ENCODE measurements at places on chromosomes 2 and 18. TPM values are rescaled to one million over a fixed set of nuclear protein-coding genes. Genes with fewer than 3 reads are reported as not detected.

GRCh38 chr2:68700560-68700959, 34.1 kb upstream of the ARHGAP25 start:
- no peak overlapping the region for H3K4me3 ChIP-seq
- no peak overlapping the region for H3K27ac ChIP-seq
- H3K36me3 ChIP-seq: no peaks in the 10 kb centered on the region
- DNase-seq: no peak
- H3K4me1 ChIP-seq: no peaks in the 10 kb centered on the region

- H3K27me3 ChIP-seq: no peaks in the 10 kb centered on the region
- H3K4me3 ChIP-seq: no peak overlapping the region
- no peak for DNase-seq
- no peaks in the 10 kb centered on the region for H3K36me3 ChIP-seq
- H3K4me1 ChIP-seq: no peaks in the 10 kb centered on the region
Observed at GRCh38 chr2:192314800-192315481, 120.2 kb upstream of the TMEFF2 start.

GRCh38 chr2:31231571-31232302, 2.2 kb upstream of the EHD3 start:
- peaks cover 4% of the 10 kb centered on the region for H3K27me3 ChIP-seq
- no peak overlapping the region for H3K27ac ChIP-seq
- H3K4me3 ChIP-seq: no peak overlapping the region
- no peaks in the 10 kb centered on the region for H3K36me3 ChIP-seq
- H3K4me1 ChIP-seq: peaks cover 4% of the 10 kb centered on the region

DNA sequence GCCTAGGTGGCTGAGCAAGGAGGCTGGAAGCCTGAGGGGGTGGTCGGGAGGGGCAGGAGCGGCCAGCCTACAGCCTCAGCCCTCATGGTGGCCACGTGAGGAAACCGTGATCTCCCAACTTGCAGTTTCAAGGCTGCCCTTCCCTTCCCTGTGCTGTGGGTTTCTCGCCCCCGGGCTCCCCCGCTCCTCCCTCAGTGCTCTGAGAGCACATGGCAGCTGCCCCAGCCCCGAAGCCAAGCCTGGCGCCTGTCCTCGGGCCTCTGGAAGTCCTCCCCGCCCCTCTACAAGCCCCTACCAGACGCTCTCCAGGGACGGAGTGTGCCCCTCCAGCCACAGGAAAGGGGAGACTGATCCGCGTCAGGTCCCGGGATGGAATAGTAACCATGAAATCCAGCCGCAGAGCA, 586 bp upstream of the ANKRD23 start:
- no peak overlapping the region for H3K27ac ChIP-seq
- no peak overlapping the region for H3K4me3 ChIP-seq
- no peaks in the 10 kb centered on the region for H3K4me1 ChIP-seq
- DNase-seq: no peak
- no peaks in the 10 kb centered on the region for H3K36me3 ChIP-seq

DNA sequence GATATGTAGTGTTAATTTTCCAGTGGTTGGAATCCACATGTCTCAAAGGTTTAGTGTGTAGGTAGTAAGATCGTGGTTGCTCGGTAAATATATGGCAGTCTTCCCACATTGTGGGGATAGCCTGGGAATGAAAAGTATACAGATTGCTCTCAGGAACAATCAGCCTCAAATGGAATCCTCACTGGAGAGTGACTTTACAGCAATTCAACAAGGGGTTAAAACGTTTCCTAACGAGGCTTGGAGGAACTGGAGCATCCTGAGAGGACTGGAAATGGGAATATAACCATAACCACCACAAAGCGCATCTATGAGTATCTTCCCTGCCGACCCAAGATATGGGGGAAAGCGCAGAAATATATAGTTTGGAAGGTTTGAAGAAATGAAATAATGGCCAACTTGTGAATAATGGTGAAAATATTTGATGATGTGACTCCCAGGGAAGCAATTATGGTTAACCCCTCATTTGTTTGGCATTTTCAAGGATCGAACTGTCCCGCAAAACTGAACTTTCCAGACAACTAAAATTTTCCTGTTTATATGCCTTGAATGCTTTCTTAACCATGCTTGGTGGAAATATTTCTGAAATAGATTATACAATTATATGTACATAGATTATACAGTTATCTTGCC, 100.7 kb upstream of the FOSL2 start:
- no peaks in the 10 kb centered on the region for H3K36me3 ChIP-seq
- no peak for DNase-seq
- H3K27ac ChIP-seq: no peak overlapping the region
- H3K4me3 ChIP-seq: no peak overlapping the region

GRCh38 chr2:189409647-189410046, 31.6 kb upstream of the WDR75 start:
- no peaks in the 10 kb centered on the region for H3K36me3 ChIP-seq
- H3K27ac ChIP-seq: peak overlapping the region; percentile 76
- no peaks in the 10 kb centered on the region for H3K4me1 ChIP-seq
- no peak overlapping the region for H3K4me3 ChIP-seq
- no peaks in the 10 kb centered on the region for H3K27me3 ChIP-seq

DNA sequence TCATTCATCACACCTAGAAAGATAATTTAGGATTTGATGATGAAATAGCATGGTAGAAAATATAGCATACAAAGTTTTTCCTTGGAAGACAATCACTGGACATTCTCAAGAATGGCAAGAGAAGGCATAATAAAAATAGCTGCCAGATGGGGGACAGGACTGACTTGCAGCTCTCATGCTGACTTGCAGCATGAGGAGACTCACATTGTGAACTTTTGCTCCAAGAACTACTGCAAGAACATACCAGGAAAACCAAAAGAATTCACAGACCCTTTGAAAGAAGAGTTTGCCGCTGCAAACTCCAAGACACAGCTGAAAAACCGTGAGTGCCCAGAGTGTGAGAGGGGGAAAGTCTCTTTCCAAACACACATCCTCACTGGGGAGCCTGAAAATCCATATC, 47.0 kb downstream of the CRYGD start:
- no peaks in the 10 kb centered on the region for H3K27me3 ChIP-seq
- DNase-seq: no peak
- H3K36me3 ChIP-seq: no peaks in the 10 kb centered on the region
- H3K27ac ChIP-seq: no peak overlapping the region
- no peaks in the 10 kb centered on the region for H3K4me1 ChIP-seq

GRCh38 chr2:131394147-131394931, 30.4 kb upstream of the RAB6D start:
- DNase-seq: peak; percentile 66
- no peaks in the 10 kb centered on the region for H3K36me3 ChIP-seq
- H3K4me1 ChIP-seq: no peaks in the 10 kb centered on the region
- no peak overlapping the region for H3K27ac ChIP-seq
- peaks cover 4% of the 10 kb centered on the region for H3K27me3 ChIP-seq

DNA sequence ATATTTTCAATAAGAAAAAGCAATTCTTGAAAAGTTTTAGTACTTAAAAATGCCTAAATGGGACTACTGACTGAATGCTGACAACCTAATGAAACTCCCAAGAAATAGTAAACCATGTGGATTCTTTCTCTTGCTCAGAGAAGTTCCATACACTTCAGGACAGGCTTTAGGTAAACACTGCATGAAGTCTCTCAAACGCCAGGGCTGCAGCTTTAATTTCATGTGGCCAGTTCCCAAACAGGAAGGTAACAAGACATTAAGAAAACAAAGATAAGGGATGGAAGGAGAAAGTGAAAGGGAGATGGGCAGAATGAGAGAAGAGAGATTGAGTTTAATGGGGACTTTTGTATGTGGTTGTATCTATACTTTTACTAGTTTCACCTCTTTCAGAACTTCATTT, 734.7 kb upstream of the PKDCC start:
- no peaks in the 10 kb centered on the region for H3K36me3 ChIP-seq
- no peaks in the 10 kb centered on the region for H3K4me1 ChIP-seq
- H3K27ac ChIP-seq: no peak overlapping the region
- H3K4me3 ChIP-seq: no peak overlapping the region

Gene RND3
- total RNA-seq: 54.6 TPM

- no peak for DNase-seq
- H3K27me3 ChIP-seq: peaks cover 12% of the 10 kb centered on the region
- no peak overlapping the region for H3K4me3 ChIP-seq
- no peaks in the 10 kb centered on the region for H3K4me1 ChIP-seq
- H3K27ac ChIP-seq: peak overlapping the region; percentile 18
- no peaks in the 10 kb centered on the region for H3K36me3 ChIP-seq
Observed at GRCh38 chr2:98824256-98825019, 93.5 kb upstream of the MGAT4A start.

Gene LCT
- total RNA-seq: not detected

- peak within 1 kb of the TSS; percentile 39 for H3K4me3 ChIP-seq
- H3K36me3 ChIP-seq: no peaks in the 10 kb centered on the region
- H3K27me3 ChIP-seq: peaks cover 71% of the 10 kb centered on the region
- no peak within 1 kb of the TSS for H3K27ac ChIP-seq
Observed at GRCh38 chr2:72147303-72147971, at the start of gene CYP26B1. CYP26B1 (minus strand) TSS chr2:72147862; CDS start chr2:72147834, 28 bp downstream.

GRCh38 chr2:23769364-23769763, 157.6 kb downstream of the ATAD2B start:
- H3K4me3 ChIP-seq: no peak overlapping the region
- no peaks in the 10 kb centered on the region for H3K4me1 ChIP-seq
- no peaks in the 10 kb centered on the region for H3K27me3 ChIP-seq
- DNase-seq: no peak

GRCh38 chr2:31208240-31208639, 9.1 kb downstream of the CAPN14 start:
- DNase-seq: no peak
- no peak overlapping the region for H3K4me3 ChIP-seq
- H3K36me3 ChIP-seq: no peaks in the 10 kb centered on the region
- no peaks in the 10 kb centered on the region for H3K27me3 ChIP-seq

- no peak overlapping the region for H3K27ac ChIP-seq
- H3K4me3 ChIP-seq: no peak overlapping the region
- H3K36me3 ChIP-seq: no peaks in the 10 kb centered on the region
- H3K4me1 ChIP-seq: no peaks in the 10 kb centered on the region
Observed at GRCh38 chr2:68749345-68749744, 14.7 kb downstream of the ARHGAP25 start.

Gene ABCG5
- not detected for total RNA-seq

DNA sequence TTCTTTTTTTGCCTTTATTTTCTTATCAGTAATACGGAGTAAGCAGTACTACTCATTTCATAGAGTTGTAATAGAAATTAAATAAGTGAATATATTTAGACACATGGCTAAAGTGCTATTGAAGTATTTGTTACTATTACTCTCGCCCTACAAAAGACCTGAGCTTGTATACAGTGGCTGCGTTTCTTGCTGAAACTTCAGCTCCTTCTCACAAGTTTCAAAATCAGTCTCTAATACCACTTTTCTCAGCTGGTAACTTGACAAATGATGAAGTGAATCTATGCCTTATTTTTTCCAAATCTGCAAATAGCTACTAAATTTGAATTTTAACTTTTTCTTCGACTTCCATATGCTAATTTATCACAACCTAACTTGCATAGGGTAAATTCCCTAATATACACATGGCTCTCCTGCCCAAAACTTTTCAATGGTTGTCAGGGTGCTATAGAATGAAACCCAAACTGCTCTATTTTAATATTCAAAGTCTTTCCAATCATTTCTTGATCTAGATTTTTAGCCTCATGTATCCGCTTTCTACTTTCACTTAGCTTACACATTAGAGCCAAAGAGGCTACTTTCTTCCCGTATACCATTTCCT, 347.8 kb upstream of the GULP1 start:
- H3K4me1 ChIP-seq: no peaks in the 10 kb centered on the region
- H3K4me3 ChIP-seq: no peak overlapping the region
- H3K27me3 ChIP-seq: no peaks in the 10 kb centered on the region

DNA sequence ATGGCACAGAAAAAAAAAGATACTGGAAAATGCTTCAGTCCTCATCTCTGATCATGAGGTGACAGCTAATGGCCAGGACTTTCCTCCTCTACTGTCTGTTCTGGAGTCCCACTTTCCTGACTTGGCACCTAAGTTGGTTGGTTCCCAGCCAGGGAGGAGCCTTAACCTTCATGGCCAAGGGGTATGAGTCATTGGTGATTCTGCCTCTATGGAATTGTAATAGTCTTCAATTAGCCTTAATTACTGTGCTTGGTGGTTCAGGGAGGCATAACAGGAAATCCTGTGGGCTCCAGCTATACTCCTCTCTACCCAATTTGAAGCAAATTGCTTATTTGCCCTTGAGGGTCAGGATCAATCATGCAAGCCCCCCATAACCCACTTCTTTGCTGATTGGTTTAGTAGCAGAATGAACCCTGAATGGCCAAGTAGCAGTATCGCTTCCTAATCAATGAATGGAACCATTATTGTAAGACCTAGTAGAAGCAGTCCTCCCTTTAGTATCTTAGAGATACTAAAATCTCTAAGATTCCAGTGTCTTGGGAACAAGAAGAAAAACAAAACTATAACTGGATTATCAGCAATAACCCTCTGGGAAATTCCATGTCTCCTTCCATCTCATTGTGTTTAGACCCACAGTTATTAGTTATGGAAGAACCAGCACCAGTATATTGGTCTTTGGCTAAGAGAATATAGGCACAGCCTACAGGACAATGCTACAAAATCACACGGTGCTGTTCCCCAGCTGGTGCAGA, 109.0 kb downstream of the COL6A3 start:
- no peak for DNase-seq
- no peak overlapping the region for H3K27ac ChIP-seq
- no peak overlapping the region for H3K4me3 ChIP-seq
- H3K4me1 ChIP-seq: peaks cover 1% of the 10 kb centered on the region

- no peak overlapping the region for H3K27ac ChIP-seq
- DNase-seq: no peak
- no peak overlapping the region for H3K4me3 ChIP-seq
- no peaks in the 10 kb centered on the region for H3K27me3 ChIP-seq
Observed at GRCh38 chr18:13572721-13573120, 153.6 kb downstream of the FAM210A start.

- no peak for DNase-seq
- H3K27ac ChIP-seq: peak overlapping the region; percentile 96
- peak overlapping the region; percentile 94 for H3K4me3 ChIP-seq
- H3K4me1 ChIP-seq: peaks cover 39% of the 10 kb centered on the region
Observed at GRCh38 chr2:74179063-74179865, 585 bp upstream of the MOB1A start.

DNA sequence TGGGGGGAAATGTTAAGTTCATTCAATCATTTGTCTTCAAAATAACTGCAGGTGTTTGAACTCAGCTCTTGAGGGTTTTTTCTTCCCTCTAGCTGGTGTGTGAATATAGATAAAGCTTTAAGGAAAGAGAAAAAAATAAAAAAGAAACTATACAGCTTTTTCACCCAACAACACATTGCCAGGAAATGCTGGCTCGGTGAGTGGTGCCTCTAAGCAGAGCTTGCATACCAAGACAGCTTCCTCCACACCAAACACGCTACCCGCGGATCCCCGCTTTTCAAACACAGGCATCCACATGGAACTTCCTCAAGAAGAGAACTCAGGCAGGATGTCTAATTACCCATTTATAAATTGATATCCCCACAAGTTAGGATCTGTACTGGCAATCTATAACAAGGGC, 69.8 kb upstream of the TANK start:
- no peaks in the 10 kb centered on the region for H3K36me3 ChIP-seq
- H3K4me1 ChIP-seq: no peaks in the 10 kb centered on the region
- no peak overlapping the region for H3K27ac ChIP-seq
- no peak overlapping the region for H3K4me3 ChIP-seq
- no peaks in the 10 kb centered on the region for H3K27me3 ChIP-seq

- no peaks in the 10 kb centered on the region for H3K4me1 ChIP-seq
- no peaks in the 10 kb centered on the region for H3K36me3 ChIP-seq
- H3K27ac ChIP-seq: no peak overlapping the region
- no peak overlapping the region for H3K4me3 ChIP-seq
- no peaks in the 10 kb centered on the region for H3K27me3 ChIP-seq
Observed at GRCh38 chr2:109632158-109632789, 18.1 kb downstream of the SOWAHC start.

- H3K27ac ChIP-seq: no peak overlapping the region
- H3K27me3 ChIP-seq: no peaks in the 10 kb centered on the region
- H3K4me3 ChIP-seq: no peak overlapping the region
Observed at GRCh38 chr2:189082376-189082975, 97.1 kb downstream of the COL5A2 start.

- H3K36me3 ChIP-seq: no peaks in the 10 kb centered on the region
- no peak overlapping the region for H3K4me3 ChIP-seq
- no peaks in the 10 kb centered on the region for H3K4me1 ChIP-seq
- no peak for DNase-seq
Observed at GRCh38 chr18:22822024-22822423, 111.1 kb upstream of the RBBP8 start.
